ENCODE measurements at places on chromosomes 4 and X. TPM values are rescaled to one million over a fixed set of nuclear protein-coding genes. Genes with fewer than 3 reads are reported as not detected.

GRCh38 chr4:111510535-111510934 is 634.7 kb upstream of the FAM241A start:
- no peak overlapping the region for H3K27ac ChIP-seq
- H3K4me1 ChIP-seq = no peaks in the 10 kb centered on the region
- DNase-seq = no peak
- no peaks in the 10 kb centered on the region for H3K36me3 ChIP-seq
- H3K27me3 ChIP-seq = no peaks in the 10 kb centered on the region

DNA sequence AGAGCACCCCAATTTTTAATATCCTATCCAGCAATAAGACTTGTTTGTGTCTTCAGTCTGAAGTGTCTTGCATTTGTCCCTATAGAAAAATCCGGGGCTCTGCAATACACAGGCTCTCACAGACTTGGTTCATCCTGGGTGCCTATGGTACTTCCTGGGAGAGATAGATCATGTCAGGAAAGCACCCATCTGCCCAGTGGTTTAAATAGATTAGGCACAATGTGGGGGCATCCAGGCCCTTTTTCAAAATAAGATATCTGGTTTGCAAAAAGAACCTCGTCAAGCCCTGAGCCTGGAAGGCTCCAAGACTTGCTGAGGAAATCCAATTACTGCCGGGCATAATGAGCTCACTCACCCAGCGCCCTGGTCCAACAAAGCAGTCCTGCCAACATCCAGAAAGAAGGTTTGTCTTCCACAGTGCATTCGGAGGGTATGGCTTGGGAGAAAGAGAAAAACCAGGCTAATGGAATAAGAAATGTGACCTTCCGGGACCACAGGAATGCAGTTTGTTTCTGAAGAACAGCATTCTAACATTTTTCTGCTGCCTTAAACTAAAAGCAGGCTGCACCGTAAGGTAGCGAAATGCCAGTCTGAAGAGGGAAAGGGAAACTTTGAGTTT is 11.6 kb downstream of the JAKMIP1 start:
- DNase-seq = no peak
- no peaks in the 10 kb centered on the region for H3K36me3 ChIP-seq
- H3K27me3 ChIP-seq = peaks cover 6% of the 10 kb centered on the region
- H3K4me3 ChIP-seq = no peak overlapping the region

GRCh38 chr4:146645921-146646320 is 7.2 kb downstream of the POU4F2 start:
- peaks cover 75% of the 10 kb centered on the region for H3K27me3 ChIP-seq
- DNase-seq = no peak
- no peaks in the 10 kb centered on the region for H3K36me3 ChIP-seq

DNA sequence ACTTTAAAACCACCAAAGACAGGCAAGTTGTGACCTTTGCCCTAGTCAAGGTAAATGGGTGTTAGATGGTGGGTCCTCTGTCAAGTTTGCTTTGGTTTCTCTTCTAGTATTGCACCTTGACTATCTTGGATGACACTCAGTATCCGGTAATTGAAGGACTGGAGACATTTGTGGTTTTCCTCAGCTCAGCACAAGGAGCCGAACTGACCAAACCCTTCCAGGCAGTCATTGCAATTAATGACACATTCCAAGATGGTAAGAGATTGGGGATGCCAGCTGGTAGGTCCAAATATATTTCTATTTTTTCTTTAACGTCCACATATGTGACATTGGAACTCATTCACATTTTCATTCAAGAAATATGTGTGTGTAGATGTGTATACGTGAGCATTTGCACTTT is 69.3 kb upstream of the ANXA3 start:
- DNase-seq = no peak
- H3K27ac ChIP-seq = no peak overlapping the region
- H3K4me1 ChIP-seq = no peaks in the 10 kb centered on the region
- no peaks in the 10 kb centered on the region for H3K27me3 ChIP-seq
- peaks cover 4% of the 10 kb centered on the region for H3K36me3 ChIP-seq

DNA sequence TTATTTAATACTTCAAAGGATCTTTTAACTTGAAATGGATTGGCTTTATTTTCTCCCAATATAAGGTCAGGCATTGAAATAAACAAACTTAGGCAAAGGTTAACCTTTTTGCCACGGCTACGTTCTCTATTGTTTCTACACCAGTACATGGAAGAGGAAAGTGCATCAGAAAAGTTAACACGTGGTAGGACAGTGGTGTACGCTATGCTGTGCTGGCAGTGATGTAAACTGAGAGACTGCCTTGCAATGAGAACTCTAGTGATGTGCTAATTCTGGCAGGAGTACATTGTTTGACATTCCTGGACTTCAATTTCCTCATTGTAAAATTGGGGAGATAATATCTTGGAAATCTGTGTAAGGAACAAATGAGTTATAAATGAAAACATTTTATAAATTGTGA is 208.2 kb downstream of the TMA16 start:
- no peak overlapping the region for H3K27ac ChIP-seq
- H3K4me3 ChIP-seq = no peak overlapping the region
- H3K36me3 ChIP-seq = no peaks in the 10 kb centered on the region
- peak; percentile 17 for DNase-seq
- H3K27me3 ChIP-seq = no peaks in the 10 kb centered on the region
- H3K4me1 ChIP-seq = no peaks in the 10 kb centered on the region

DNA sequence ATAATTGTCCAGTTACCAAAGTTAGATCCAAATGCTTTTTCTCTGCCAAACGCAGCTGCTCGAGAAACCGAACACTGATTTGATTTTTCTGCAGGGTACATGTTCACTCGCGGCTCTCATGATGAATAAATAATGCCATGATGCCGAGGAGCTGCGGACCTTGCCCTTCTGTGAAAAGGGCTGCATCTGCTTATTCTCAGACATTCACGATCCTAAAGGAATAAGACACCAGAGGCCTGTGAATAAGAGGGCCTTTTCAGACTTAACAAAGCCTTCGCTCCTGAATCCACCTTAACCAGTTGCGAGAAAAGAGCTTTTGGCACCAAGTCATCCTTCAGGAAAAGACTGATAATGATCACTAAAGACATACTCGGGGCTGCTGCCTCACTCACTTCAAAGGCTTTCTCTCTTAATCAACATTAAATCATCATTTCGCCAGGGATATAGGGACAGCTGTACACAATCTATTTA is 147.5 kb downstream of the FBXO8 start:
- no peaks in the 10 kb centered on the region for H3K36me3 ChIP-seq
- no peaks in the 10 kb centered on the region for H3K27me3 ChIP-seq
- peak overlapping the region; percentile 16 for H3K27ac ChIP-seq
- peak; percentile 52 for DNase-seq

DNA sequence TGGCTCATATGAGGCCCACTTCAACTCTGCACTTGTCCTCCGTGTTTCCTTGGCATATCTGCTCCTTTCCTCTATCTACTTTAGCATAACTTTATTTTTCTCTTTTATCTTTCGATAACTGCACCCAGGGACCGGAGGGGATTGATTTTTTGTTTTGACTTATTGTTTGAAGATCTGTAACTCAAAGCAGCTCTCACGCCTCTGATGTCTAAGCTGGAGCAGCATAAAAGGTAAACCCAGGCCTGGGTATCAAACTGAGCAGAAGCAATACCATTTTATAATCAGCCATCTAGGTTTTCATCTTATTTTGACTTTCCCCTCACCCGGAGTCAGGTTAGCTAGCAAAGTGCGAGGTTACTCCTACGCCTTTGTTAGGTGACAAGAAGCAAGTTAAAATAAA is 28.4 kb downstream of the LEF1 start:
- no peak for DNase-seq
- H3K27ac ChIP-seq = no peak overlapping the region
- H3K4me3 ChIP-seq = no peak overlapping the region
- no peaks in the 10 kb centered on the region for H3K36me3 ChIP-seq
- no peaks in the 10 kb centered on the region for H3K27me3 ChIP-seq

- no peak for DNase-seq
- no peak overlapping the region for H3K27ac ChIP-seq
- no peaks in the 10 kb centered on the region for H3K27me3 ChIP-seq
- H3K4me1 ChIP-seq = peaks cover 8% of the 10 kb centered on the region
- H3K36me3 ChIP-seq = peaks cover under 1% of the 10 kb centered on the region
These were observed 101.0 kb downstream of the PAPSS1 start for GRCh38 chr4:107619066-107619465.

DNA sequence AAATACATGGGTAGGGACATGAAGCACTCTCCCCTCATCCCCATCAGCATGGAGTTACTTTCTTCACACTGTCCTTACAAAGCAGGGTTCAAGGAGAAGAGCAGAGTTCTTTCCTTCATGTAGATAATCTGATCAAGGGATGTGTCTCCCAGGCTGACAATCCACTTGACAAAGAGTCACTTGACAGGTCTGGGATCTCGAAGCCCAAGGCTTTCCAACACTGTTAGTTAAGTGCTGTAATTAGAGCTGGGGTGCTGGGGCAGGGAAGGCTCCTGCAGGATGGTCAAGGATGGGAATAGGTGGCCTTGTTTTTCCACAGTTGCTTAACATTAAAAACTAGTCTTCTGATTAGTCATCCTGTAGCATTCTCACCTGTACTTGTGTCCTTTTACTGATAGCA is 38.0 kb downstream of the CCNG2 start:
- peaks cover 2% of the 10 kb centered on the region for H3K4me1 ChIP-seq
- no peaks in the 10 kb centered on the region for H3K36me3 ChIP-seq
- no peak overlapping the region for H3K4me3 ChIP-seq
- no peaks in the 10 kb centered on the region for H3K27me3 ChIP-seq
- H3K27ac ChIP-seq = no peak overlapping the region
- no peak for DNase-seq

DNA sequence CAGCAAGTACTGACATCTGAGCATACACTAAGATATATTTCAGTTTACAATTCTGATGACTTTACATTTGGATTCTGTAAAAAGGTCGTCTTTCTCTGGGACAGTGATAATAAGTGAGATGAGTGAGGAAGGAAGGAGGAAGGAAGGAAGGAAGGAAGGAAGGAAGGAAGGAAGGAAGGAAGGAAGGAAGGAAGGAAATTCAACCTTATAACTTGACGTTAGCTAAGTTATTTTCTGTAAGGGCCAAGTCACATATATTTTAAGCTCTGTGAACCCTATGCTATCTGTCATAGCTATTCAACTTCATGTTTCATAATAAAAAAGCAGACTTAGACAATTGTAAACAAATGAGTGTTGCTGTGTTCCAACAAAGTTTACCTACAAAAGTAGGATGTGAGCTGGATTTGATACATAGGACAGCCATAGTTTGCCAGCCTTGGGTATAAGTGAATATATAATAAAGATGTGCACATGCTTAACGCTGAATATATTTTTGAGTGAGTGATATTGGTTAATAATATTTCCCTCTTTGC is 753.0 kb upstream of the NDST4 start:
- H3K27ac ChIP-seq = no peak overlapping the region
- H3K4me3 ChIP-seq = no peak overlapping the region
- no peaks in the 10 kb centered on the region for H3K27me3 ChIP-seq
- H3K4me1 ChIP-seq = no peaks in the 10 kb centered on the region
- DNase-seq = no peak

- H3K27me3 ChIP-seq = no peaks in the 10 kb centered on the region
- no peaks in the 10 kb centered on the region for H3K36me3 ChIP-seq
- no peak for DNase-seq
- H3K4me3 ChIP-seq = no peak overlapping the region
- no peak overlapping the region for H3K27ac ChIP-seq
These were observed 209.8 kb upstream of the NDST4 start for GRCh38 chr4:115323106-115323707.

GRCh38 chr4:97507587-97508245 is 635.6 kb downstream of the STPG2 start:
- no peaks in the 10 kb centered on the region for H3K36me3 ChIP-seq
- H3K27me3 ChIP-seq = no peaks in the 10 kb centered on the region
- H3K4me3 ChIP-seq = no peak overlapping the region

- H3K27ac ChIP-seq = no peak overlapping the region
- no peaks in the 10 kb centered on the region for H3K27me3 ChIP-seq
- H3K4me3 ChIP-seq = no peak overlapping the region
These were observed 117.2 kb downstream of the CFAP299 start for GRCh38 chr4:80452768-80453167.

DNA sequence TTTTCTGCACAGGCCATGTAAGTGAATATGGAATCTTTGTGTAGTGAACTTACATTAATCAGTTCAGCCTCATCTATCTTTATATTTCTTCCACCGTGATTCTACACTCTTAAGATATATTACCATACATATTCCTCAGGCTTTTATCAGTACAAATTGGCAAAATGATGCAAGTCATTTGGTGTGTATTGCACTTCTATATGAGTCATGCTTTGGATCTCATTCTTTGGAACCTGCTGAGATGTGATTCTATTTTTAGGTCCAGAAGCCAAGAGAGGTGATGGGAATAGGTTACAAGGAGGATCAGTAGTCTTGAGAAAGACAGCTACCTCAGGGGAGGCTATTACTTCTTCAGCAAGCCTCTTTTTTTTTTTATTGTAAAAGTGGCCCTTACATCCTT is 204.4 kb downstream of the ZNF330 start:
- no peak overlapping the region for H3K27ac ChIP-seq
- H3K36me3 ChIP-seq = no peaks in the 10 kb centered on the region
- no peak for DNase-seq
- peaks cover 4% of the 10 kb centered on the region for H3K4me1 ChIP-seq
- H3K27me3 ChIP-seq = no peaks in the 10 kb centered on the region

GRCh38 chr4:10639100-10639499 is 45.5 kb downstream of the CLNK start:
- DNase-seq = no peak
- H3K36me3 ChIP-seq = no peaks in the 10 kb centered on the region
- no peaks in the 10 kb centered on the region for H3K27me3 ChIP-seq

GRCh38 chrX:104745152-104745551 is 179.2 kb downstream of the IL1RAPL2 start:
- H3K27me3 ChIP-seq = peaks cover 50% of the 10 kb centered on the region
- no peak overlapping the region for H3K4me3 ChIP-seq
- DNase-seq = no peak

DNA sequence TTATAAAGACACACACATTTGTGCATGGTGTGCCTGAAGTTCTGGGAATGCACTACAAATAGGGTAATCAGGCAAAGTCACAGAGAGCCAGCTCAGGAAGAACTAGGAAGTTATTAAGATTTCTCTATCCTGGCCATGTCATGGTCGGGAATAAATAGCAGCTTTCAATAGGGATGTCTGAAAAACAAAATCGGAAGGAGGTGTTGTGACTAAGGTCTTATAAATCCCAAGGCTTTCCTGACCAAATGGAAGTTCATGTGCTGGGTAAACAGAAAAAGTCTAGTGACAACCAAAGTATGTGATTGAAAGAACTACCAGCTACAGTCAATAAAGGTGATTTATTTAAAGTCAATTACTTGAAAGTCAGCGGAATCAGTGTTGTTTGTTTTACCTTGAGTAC is 262.5 kb upstream of the HS3ST1 start:
- H3K36me3 ChIP-seq = no peaks in the 10 kb centered on the region
- no peaks in the 10 kb centered on the region for H3K27me3 ChIP-seq
- DNase-seq = no peak
- peaks cover 4% of the 10 kb centered on the region for H3K4me1 ChIP-seq

AMBN gene
- total RNA-seq = not detected

ARHGAP4 gene
- 85.4 TPM for total RNA-seq

ADAM29 gene
- total RNA-seq = not detected

SFRP2 gene
- total RNA-seq = 7.4 TPM

KLB gene
- 0.51 TPM for total RNA-seq

SPOCK3 gene
- total RNA-seq = 1.4 TPM

VEGFC gene
- total RNA-seq = 11.2 TPM

Data from lung (tissue), 17 donors.